NCI-H526 (cell line): ENCODE measurements at places on chromosomes 11 and 22.

GRCh38 chr11:35404388-35404775, 15.0 kb downstream of the SLC1A2 start:
- DNase-seq, result peak; percentile 49

- DNase-seq, result peak; percentile 4
Measured at GRCh38 chr11:68870470-68870869, 28.8 kb upstream of the CPT1A start.

DNA sequence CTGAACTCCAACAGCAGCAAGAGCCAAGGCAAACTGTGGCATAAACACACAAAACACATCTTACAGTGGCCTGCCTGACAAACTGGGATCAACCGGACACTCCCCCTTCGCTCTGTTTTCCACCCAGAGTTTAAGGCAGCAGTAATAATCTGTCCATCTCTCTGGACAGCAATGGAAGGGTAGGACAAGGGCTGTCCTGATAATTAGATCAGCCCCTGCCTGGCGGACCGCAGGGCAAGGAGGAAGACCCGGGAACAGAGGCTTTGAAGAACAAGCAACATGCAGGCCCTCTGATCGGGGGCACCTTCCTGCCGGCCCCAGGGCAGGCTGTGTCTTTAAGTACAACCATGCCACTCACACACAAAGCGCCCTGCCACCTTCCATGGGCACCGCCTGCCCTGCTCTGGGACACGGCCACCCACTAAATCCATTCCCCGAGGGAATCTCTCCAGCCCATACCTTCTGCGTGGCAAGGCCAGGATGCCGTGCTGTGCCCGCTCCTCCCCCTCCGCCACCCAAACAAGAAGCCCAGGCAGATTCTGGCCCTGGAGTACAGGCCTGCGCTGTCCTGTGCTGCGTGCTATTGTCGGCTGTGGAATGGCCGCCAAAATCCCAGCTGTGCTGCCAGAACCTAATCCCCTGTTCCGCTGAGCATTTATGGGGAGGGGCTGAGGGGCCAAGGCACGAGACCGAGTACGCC, 38.8 kb downstream of the NUMA1 start:
- peak; percentile 74 for DNase-seq

DNA sequence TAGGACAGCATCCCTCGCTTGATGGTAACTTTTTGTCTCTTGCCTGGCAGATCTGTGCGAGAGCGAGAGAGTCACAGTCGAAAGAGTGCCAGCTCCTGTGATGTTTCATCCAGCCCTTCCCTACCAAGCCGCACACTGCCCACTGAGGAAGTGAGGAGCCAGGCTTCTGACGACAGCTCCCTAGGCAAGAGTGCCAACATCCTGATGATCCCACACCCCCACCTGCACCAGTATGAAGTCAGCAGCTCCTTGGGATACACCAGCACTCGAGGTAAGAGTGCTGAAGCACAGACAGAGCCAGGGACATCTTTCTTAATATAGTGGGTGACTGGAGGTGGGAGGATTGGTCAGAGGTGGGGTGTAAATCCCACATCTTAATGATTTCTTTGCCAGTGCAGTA, 61.1 kb downstream of the DEPDC5 start:
- DNase-seq, result no peak

GRCh38 chr22:41009222-41009948, 58.2 kb downstream of the RBX1 start:
- no peak for DNase-seq

- DNase-seq, result no peak
Measured at GRCh38 chr22:20937031-20937793, 20.0 kb downstream of the CRKL start.

DNA sequence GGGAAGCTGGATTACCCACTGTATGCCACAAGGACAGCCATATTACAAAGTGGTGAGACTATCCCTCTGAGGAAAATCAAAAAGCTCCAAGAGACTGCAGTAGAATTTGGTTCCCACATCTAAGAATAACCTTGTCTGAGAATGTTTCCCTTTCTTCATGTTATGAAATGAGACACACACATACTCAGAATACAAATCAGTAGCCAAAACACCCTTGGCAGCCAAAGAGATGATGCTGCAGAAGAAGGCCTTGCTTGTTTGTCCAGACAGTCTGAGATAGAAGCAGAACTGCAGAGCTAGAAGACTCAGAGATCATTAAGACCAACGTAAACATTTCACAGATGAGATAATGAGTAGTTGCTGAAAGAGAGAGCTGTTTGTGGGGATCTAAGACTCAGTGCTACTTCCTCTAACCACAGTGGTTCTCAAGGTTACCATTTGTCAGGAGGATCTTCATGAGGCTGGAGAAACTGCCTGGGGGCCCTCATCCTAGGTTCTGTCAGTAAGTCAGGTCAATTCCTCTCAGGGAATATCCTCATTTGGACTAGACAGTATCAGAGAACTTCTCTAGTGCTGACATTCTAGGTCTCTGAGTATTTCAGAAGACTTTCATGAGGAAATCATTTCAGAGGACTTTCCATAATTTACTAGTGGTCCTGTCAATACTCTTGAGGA, 38.9 kb downstream of the RELT start:
- DNase-seq, result no peak

GRCh38 chr22:20424932-20425565, 12.6 kb downstream of the SCARF2 start:
- DNase-seq, result no peak

- DNase-seq, result no peak
Measured at GRCh38 chr11:37371346-37371970, 773.4 kb upstream of the RAG2 start.

- DNase-seq, result no peak
Measured at GRCh38 chr22:26589845-26590736, at the start of gene TPST2. Gene TPST2 (minus strand): TSS chr22:26590132. CDS start chr22:26541630, 48,502 bp downstream.

- DNase-seq, result no peak
Measured at GRCh38 chr11:74179234-74180052, 8.4 kb downstream of the PPME1 start.

DNA sequence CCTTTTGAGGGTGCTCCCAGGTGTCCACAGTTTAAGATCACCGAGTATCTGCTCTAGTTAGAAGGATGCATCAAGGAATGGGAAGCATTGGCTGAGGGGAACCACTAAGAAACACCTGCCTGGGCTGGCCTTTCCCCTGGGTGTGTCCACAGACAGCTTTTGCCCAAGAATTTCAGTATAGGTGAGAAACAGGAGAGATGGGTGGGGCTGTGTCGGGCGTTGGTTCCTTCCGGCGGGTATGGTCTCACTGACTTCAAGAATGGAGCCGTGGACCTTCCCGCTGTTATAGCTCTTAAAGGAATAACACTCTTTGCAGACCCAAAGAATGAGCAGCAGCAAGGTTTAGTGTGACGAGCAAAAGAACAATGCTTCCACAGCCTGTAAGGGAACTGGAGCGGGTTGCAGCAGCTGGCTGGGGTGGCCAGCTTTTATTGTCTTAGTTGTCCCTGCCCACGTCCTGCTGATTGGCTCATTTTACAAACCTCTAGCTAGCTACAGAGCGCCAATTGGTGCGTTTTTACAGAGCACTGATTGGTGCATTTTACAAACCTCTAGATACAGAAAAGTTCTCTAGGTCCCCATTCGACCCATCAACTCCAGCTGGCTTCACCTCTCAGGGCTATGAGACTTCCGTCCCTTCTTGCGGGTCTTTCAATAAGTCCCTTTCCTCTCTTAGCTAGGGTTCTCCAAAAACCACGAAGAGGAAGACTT, 2.4 kb downstream of the FADS1 start:
- peak; percentile 25 for DNase-seq

- no peak for DNase-seq
Measured at GRCh38 chr11:73154178-73154577, 12.1 kb upstream of the FCHSD2 start.

GRCh38 chr11:102915044-102915375, 40.2 kb upstream of the MMP12 start:
- DNase-seq, result no peak

DNA sequence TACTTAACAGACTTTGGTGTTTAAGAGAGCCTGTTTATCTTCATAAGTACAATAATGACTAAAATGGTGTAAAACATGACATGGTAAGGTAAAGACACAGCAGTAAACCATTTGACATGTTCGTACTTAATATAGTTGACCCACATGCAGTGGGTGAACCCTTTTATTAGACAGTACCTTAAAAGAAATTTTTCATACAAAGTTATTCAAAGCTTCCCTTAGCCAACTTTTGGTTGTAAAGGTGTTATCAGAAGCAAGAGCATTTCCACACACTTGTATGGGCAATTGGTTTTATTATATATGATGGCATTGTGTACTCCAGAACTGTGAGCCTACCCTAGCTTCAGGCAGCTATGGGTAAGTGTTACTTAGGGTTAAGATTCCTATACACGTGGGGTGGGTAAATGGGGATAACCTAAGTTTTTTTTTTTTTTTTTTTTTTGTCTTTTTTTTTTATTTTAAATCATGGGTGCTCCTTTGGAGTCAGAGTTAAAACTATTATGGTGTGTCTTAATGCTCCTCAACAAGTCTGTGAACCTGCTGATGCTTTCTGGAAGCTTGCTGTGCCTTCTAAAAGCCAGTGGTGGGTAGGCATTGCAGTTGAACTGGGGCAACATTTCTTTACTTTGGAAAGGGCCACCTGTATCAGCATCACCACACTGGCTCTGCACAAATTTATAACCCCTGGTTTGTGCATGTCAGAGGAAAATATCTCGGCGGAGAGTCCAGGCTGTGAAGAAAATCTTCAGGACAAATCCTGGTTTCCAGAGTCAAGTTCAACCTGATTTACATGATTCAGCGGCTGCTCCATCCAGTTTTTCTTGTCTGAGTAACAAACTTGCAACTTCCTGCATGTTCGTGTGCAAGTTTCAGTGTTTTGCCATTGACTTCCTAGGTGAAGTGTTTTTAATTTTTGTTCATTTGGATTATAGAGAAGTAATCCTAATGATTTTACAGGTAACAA, 3.3 kb downstream of the PCF11 start:
- peak; percentile 20 for DNase-seq
